Activated T-cell treated with anti-CD3 and anti-CD28 coated beads for 1 hour (primary cell): ENCODE measurements at places on chromosomes 1 and 21.
A peak's percentile ranks its signal among the peaks of the same experiment; 100 is the strongest.

- DNase-seq = no peak
These were observed 19.7 kb downstream of the RNF220 start for GRCh38 chr1:44424747-44425146.

DNA sequence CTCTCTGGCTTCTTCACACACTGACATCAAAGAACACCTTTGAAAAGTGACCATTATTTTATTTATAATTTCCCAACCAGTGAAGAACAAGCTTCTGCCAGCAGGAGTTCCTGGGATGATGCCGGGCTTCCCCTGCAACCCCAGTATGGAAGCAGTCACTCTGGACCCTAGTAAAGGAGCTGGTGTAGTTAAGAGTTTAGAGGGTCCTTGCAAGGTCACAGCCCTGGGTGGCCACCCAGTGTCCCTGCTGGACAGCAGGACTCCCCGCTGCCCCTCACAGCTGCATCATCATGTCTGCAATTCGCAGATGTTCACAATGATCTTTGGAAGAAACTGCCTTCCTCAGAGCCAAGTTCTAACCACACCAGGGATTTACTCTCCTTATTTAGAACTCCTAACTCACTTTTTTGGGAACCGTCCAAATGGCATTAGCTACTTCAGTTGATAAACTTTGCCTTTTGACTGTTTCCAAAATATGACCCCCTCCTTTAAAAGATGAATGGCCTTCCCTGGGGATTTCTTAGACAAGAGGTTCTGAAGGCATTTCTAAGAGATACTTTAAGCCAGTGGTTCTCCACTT, 90.6 kb downstream of the HIVEP3 start:
- DNase-seq = no peak

DNA sequence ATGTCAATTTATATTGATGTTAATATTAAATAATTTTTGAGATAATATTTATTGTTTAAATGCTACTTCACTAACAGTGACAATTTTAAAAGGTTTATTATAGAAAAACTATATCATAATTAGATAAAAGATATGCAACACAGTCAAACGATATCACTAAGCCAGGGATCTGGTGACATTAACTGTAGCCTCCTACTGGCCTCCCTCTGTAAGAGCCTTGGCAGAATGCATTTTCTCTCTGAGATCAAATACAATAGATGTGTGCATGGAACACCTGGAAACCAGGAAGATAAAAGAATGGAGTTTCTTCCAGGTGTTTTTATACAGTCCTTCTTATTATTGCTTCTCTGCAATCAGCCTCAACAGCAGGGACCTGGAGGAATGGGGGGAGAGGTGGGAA, 1762.1 kb downstream of the BRINP3 start:
- no peak for DNase-seq

DNA sequence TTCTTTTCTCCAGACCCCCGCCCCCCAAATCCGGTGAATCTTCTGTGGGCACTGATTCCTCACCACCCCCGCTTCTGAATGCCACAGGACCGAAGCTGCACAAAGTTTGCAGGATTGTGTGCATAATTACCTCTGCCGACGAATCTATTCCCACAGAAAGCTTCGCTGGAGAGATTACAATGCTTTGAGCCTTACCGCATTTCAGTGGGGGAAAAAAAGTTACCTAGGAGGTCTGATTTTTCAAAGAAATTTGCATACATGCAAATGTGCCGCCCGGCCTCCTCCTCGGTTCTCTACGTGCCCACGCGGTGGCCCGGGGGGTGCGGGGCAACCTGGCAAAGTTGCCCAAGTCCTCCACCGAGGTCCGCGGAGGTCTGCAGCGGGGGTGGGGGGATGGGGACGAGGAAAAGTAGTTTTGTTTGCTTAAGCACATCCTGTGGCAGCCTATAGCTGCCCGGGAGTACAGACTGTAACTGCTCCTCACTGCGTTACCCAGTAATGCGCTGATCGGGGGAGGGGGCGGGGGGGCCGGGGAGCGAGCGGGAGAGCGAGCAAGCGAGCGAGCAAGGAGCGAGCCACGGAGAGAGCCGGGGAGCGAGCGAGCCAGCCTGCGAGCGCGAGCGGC, 563 bp upstream of the NFIA start:
- peak; percentile 28 for DNase-seq

GRCh38 chr1:198793714-198794113, 154.9 kb downstream of the PTPRC start:
- no peak for DNase-seq

- DNase-seq = no peak
These were observed 351.9 kb downstream of the ADGRL2 start for GRCh38 chr1:82152356-82153271.

- no peak for DNase-seq
These were observed 1.5 kb upstream of the S100B start for GRCh38 chr21:46606427-46606813.

DNA sequence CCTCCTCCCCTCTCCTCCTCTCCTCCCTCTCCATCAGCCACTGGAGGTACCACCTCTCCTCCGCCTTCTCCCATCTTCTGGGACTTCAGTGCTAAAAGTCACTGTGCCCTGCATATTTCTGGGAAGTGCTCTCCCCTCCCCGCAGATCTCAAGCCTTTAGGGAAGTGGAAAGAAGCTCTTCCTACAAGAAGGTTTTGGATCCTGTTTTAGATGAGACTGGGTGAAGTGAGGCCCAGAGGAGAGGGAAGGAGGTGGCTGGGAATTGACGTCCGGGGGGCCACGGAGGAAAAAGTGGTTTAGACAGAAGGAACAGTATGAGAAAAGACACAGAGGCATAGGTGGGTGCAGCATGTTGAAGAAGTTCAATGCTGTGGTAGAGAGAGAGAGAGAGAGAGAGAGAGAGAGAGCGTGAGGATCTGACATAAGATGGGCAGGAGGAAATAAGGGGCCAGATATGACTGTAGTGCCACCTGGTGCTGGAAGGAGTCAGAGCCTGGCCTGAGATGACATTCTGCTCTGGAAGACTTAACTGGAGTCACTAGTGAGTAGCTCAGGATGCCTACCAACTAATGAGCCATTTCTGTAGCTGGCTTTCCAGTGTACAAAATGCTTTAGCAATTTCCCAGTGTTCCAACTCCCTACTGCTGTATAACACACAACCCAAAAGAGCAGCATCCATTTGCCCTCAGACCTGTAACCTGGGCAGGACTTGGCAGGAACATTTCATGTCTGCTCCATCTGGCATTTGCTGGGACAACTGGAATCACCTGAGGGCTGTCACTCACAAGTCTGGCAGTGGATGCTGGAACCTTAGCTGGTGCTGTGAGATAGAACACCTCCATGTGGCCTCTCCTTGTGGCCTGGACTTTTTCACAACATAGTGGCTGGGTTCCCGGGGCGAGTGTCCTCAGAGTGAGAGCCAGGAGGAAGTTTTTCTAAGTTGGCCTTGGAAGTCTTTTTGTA, 16.6 kb upstream of the ZSCAN20 start:
- DNase-seq = no peak

GRCh38 chr1:26387447-26387846, 14.9 kb upstream of the ZNF683 start:
- DNase-seq = no peak

DNA sequence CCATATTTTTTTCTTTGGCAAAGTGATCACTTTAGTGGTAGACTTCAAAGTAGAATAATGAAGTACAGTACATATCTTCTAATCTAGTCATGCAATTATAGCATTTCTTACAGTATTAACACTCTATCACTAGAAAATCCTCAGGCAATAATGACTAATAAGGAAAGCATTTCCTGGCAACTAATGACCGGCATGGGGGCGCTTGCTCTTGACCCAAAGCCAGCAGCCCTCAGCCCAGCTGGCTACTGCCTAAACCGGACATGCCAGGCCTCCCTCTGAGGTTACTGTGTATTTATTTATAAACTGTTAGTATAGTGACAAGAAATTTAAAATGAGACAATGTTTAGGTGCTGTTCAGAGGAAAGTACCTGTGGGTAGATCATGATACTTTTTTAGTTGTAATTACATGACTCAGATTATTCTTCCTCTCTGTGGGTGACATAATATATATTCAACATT, 633.8 kb downstream of the PTPRC start:
- DNase-seq = no peak
